ENCODE measurements at places on chromosomes 3 and 15.

- DNase-seq: peak; percentile 41
These were observed 27.0 kb downstream of the CRYGS start for GRCh38 chr3:186517218-186517617.

- no peak for DNase-seq
These were observed 114.8 kb downstream of the DLG1 start for GRCh38 chr3:197183582-197183981.

- no peak for DNase-seq
These were observed 15.8 kb downstream of the LOXL1 start for GRCh38 chr15:73941871-73942635.

DNA sequence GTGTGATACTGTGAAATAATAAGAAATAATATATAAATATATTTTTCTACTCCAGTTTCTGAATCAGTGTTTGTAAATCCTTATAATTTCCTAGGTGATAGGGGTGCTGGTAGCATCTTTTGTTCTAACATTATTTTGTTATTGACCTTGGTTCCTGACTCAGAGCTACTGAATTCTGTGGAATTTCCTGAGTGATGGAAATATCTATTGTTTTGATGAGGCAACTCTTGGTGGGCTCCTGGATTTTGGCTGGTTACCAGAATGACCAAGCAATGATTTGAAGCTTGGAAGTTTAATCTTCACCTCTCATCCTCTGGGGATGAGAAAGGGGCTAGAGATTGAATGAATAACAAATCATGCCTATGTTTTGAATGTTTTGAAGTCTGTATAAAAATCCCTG lies 377.3 kb downstream of the LPP start:
- DNase-seq: no peak

DNA sequence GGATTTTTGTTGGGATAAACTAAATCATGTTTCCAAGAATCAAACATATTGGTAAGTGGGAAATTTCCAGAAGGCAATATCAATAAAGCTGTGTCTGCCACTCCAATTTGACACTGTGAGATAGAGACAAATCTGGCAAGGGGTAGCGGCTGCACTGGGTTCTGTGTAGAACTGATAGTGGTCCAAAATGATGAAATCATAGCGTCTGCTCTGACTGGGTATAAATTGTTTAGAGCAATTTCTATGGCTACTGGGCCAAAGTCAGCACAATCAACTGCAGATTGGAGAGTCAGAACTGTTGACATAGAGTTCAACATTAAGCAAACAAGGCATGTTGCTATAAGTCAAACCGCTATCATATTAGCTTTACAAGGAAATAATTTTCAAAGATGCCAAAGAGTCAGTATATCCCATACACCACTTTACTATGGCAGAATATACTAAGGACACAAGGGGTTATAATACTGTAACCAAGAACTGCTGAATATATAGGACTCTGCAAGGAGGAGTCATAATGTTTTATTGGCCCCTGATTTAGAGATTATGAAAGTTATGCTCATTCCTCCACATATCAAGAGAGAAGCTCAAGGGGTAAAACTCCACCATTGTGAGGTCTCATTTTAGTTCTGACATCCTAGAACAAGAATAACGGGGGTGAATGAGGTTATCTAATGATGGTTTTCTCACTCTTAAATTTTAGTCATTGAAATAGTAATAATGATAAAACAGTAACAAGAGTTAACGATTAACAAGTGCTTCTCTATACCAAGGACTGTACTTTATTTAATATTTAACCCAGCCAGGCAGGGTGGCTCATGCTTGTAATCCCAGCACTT lies 309.7 kb upstream of the GADL1 start:
- no peak for DNase-seq

DNA sequence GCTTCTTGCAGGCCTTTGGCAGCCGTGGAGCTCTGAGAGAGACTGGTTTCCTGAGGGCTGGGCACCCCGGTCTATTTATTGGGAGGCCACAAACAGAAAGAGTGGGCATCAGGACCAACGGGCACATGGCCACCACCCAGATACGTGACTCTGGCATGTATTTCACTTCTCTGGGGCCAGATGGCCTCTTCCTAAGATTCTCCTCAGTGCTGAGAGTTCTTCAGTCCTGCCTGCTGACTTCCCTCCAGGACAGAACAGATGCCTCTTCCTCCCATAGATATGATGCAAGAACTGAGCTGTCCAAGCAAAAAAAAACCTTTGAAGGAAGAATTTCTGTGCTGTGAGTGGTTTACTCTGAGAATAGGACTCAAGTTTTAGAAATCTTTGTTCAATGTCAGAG lies 107.7 kb downstream of the IGF2BP2 start:
- DNase-seq: no peak

GRCh38 chr3:105791919-105792786 lies 76.7 kb downstream of the CBLB start:
- DNase-seq: no peak

- peak; percentile 14 for DNase-seq
These were observed at the start of gene VGLL3 for GRCh38 chr3:86990734-86991481. Gene VGLL3 (minus strand): TSS chr3:86991149. CDS start chr3:86990743, 406 bp downstream.

- DNase-seq: no peak
These were observed 25.1 kb downstream of the CNTN6 start for GRCh38 chr3:1117843-1118473.

GRCh38 chr3:174620855-174621472 lies 238.2 kb upstream of the NAALADL2 start:
- DNase-seq: no peak

DNA sequence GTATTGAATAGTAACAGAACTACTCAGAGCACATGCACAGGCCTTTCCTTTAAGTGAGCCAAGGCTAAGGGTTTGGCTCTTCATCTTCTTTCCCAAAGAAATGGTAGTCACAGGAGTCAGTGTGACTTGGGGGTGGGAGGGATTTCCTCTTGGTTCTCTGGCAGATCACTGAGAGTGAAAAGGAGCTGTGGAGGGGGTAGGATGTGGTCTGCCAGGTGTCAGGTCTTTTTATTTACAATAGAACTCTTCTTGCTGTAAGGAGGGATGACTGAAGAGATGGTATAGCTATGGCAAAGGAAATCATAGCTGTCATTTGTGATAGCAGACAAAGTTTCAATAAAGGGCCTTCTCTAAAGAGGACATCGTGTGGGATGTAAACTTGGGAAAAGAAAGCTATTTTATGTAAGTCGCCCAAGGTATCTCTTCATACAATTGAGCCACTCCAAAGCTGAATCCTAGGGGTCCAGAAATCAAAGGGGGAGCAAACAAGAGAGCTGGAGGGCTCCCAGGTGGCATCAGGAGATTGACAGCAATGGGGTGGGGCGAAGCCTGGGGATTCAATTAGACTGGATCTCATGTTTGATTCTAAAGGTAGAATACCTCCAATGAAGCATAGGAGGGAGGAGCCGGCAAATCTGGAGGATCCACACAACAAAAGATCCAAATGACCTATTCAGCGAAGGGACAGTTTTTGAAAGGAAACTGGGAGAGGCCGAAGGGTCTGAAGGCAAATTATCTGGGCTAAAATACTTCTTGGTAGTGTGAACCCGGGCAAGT lies 20.0 kb upstream of the CHD2 start:
- DNase-seq: peak; percentile 32

DNA sequence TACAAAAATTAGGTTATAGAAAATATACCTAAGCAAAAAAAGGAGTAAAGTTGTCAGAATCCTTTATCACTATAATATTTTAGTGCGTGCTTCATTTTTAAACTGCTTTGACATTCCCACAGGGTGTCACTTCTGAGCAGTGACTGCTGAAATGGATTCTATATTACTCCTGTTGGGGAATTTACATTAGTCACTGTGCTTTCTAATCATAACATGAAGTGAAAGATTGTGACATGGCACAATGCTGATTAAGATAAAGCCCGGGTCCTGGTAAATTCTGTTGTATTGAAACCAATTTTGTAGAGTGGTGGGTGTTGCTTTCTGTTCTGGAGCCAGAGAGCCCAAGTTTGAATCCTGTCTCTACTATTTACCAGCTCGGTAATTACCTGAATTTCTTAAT lies 36.4 kb upstream of the EHHADH start:
- peak; percentile 20 for DNase-seq

DNA sequence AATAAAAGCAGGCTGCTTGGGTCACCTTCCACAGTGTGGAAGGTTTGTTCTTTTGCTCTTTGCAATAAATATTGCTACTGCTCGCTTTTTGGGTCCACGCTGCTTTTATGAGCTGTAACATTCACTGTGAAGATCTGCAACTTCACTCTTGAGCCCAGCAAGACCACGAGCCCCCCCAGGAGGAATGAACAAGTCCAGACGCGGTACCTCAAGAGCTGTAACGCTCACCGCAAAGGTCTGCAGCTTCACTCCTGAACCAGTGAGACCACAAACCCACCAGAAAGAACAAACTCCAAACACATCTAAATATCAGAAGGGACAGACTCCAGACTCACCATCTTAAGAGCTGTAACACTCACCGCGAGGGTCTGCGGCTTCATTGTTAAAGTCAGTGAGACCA lies 47.5 kb upstream of the CCR4 start:
- no peak for DNase-seq

DNA sequence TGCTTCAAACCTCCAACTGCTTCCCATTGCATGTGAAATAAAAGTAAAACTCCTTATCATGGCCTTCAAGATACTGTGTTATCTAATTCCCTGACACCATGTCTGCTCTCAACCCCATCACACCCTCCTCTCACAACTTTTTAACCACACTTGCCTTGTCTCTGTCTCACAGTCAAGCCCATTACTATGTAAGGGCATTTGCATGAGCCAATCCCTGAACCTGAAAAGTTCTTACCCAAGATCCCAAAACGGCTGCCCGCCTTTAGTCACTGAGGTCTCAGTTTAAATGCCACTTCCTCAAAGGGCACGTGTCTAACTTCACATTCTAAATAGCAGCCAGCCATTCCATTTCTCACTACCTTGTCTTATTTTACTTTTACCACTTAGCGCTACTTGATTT lies 83.1 kb downstream of the SST start:
- no peak for DNase-seq

DNA sequence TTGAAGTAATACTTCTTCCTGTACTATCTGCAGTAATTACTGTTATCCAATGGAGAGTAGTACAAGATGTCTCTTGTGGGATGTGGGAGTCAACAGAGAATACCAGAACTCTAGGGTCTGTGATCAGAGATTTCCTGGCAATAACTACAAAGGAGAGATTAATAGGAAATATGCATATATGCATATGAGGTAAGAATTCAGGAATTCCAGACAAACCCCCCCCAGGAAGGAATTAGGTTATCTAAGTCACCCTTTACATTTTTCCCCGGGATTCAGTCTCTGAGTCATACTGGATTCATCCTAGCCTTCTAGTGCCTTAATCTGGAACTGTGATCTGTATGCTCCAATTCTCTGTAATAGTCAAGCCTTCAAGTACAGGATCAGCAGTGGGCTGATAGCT lies 49.4 kb downstream of the GTF2E1 start:
- DNase-seq: no peak

- no peak for DNase-seq
These were observed 27.3 kb upstream of the NMB start for GRCh38 chr15:84685304-84685703.

GRCh38 chr15:53588773-53589172 lies 170.7 kb downstream of the WDR72 start:
- no peak for DNase-seq

GRCh38 chr3:33954956-33955355 lies 156.5 kb downstream of the PDCD6IP start:
- DNase-seq: no peak

DNA sequence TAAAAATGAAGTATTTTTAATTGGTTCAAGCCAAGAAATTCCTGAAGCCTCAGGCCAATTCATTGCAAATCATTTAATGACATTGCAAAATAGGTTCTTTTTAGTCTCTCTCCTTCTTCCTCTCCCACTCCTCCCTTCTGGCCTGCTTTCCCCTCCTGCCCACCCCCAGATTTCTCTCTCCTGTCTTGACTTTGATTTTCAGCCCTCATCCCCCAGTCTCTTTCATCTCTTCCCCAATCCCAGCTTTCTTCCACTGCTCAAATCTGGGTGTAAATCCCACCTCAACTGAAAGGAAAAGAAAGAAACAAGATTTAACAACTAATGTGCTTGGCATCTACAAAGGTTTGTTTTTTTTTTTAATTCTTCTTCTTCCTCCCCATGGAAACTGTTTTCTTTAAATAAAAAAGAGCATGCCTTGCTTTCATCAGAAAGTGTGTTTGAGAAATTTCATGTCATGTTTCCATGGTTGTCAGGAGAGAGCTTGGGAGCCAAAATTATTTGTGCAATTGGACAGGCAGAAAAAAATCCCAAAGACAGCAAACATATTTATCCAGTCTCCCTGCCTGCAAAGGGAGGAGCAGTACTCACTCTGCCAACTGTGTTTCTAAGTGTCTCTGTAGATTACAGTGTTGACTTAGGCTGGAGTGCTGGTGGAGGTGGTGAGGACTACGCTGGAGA lies 50.4 kb downstream of the BOC start:
- no peak for DNase-seq

GRCh38 chr3:120596116-120596852 lies at the start of gene NDUFB4:
Gene NDUFB4 (plus strand): TSS chr3:120596336. CDS start chr3:120596360, 24 bp downstream.
- peak; percentile 98 for DNase-seq

GRCh38 chr15:66188464-66188863 lies 65.1 kb downstream of the MEGF11 start:
- DNase-seq: no peak

- DNase-seq: no peak
These were observed 16.4 kb downstream of the ARRDC4 start for GRCh38 chr15:97976766-97977503.

DNA sequence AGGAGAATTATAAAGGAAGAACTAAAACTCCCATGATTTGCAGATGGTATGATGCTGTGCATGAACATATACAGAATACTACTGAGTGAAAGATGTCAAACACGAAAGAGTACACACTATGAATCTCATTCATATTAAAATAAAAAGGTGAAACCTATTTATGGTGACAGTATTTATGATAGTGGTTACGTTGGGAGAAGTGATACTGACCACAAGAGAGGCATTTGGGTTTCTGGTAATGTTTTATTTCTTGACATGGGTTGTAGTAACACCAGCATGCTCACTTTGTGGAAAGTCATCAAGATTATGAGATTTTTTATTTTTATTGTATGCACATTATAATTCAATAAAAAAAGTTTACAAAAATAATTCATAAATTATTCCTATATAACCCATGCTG lies 324.0 kb downstream of the GAP43 start:
- DNase-seq: no peak

- no peak for DNase-seq
These were observed 303.4 kb upstream of the CHRM5 start for GRCh38 chr15:33664947-33665346.

DNA sequence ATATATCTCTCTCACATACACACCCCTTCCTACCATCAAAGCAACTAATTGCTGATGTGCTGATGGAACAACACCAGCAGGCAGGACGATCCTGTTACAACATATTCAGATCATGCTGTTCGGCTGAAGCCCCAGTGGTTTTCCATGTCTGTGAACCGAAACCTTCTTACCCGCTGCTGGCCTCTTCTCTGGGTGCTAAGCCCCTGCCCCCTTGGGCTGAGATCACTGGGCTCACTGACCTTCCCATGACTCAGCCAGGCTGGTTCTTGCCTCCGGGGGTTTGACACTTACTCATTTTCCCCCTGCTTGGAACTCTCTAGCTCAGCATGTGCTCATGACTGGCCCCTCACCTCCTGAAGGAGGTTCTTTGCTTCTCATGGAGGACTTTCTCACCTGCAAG lies 122.0 kb upstream of the RGMA start:
- peak; percentile 13 for DNase-seq

GRCh38 chr15:64249406-64249805 lies 86.6 kb upstream of the PPIB start:
- DNase-seq: no peak
